ENCODE measurements at places on chromosomes 12 and 14. TPM values are rescaled to one million over a fixed set of nuclear protein-coding genes. Genes with fewer than 3 reads are reported as not detected.

Gene FKBP11
- polyA plus RNA-seq = 11.9 TPM

Gene POTEG
- polyA plus RNA-seq = not detected

Gene ASPG
- 8.8 TPM for polyA plus RNA-seq

Gene NTN4
- polyA plus RNA-seq = not detected

Gene SHMT2
- 59.9 TPM for polyA plus RNA-seq

Gene LPAR5
- 0.10 TPM for polyA plus RNA-seq

All from cardiac muscle cell (in vitro differentiated cells and primary cell).